Stimulated activated CD8-positive, alpha-beta memory T cell treated with anti-CD3 and anti-CD28 coated beads, Interleukin-12 subunit alpha, Interleukin-12 subunit beta, amount 100 ng/mL, for 4 hours (primary cell): ENCODE measurements at places on chromosomes 12 and 14.

DNA sequence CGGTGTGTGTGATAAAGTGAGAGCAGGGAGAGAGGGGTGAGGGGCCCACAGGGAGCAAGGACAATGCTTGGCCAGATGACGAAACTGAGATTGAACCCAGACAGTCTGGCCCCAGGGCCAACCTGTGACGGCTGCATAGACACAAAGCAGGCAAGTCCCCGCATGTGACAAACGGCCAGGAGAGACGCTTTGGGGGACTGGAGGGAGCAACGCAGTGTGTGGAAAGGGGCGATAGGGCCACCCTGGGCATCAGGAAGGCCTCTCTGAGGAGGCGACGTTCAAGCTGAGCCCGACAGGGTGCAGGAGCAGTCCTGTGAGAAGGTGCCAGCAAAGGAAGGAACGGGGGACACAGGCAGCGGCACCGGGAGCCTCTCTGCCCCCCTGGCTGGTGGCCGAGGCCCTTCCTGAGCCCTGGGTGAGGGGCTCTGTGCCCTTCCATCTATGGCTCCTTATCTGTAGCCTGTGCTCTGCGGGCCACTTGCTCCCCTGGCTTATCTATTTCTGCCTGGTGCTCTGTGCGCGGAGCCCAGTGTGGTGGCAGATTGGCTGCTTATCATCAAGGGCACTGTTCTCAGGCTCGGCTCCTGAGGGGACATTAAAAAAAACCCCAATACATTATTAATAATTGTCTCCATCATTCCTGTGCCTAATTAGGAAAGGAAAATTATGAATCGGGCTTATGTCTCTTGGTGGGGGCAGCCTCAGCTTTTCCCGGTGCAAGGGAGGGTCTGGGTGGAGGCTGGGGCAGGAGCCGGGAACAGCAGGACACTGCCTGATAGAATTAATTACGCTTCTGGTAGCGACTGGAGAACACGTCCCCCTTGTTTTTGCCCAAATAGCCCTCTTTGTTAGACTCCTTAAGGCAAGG lies 39.8 kb downstream of the PRIMA1 start:
- no peak for DNase-seq

GRCh38 chr14:25431211-25432076 lies 381.5 kb upstream of the STXBP6 start:
- no peak for DNase-seq

DNA sequence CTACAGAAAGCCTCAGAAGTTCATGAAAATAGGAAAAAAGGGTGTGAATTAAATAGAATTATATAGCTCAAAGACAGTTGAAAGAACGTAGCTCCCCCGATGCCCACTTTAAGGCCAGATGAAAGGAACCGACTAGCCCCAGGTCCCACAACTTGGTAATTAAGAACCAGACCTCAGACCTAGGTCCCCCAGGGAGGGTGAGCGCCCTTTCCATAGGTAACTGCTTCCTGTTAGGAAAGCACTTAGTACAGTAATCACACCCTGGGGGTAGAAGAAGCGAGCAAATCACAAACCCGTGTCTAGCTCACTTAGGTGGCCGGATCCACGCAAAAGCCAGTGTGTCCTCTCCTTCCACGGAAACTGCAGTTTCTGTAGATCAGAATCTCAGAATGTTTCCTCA lies 77.1 kb downstream of the PLXNC1 start:
- DNase-seq: no peak

DNA sequence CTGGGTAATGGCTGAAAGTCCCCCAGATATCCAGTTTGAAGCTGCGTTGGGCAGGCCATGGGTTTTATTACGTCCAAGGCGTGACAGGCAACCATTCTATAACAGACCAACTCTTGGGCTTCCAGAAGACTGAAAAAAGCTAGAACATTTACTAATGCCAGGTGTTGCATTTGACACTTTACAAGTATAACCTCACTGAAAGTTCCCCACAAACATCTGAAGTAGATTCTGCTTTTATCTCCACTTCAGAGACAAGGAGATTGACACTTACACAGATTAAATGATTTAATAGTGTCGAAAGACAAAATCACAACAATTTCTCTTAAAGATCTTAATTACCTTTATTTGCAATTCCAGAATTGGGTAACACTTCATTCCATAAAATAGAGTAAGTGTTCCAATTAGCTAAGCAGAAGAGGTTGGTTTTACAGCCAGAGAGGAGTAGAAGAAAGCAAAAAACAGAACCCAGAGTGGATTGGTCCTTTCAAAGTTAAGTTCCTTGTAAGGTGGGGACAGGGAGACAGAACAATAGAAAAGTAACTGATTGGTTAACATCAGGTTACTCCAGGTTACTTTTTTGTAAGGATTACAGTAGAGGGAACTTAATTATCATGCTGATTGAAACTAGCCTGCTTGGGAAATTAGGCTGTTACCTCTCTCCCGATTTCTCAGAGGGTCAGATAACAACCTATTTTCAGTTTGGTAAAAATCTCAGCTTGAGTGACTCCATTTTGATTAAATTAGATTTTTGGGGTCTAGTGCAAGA lies 11.3 kb downstream of the SOCS2 start:
- no peak for DNase-seq

GRCh38 chr12:53710091-53710490 lies 17.2 kb downstream of the CALCOCO1 start:
- no peak for DNase-seq
